ENCODE measurements at places on chromosomes 12 and 14.

- no peak for DNase-seq
These were observed 406.5 kb downstream of the ADAMTS20 start for GRCh38 chr12:43145481-43145880.

DNA sequence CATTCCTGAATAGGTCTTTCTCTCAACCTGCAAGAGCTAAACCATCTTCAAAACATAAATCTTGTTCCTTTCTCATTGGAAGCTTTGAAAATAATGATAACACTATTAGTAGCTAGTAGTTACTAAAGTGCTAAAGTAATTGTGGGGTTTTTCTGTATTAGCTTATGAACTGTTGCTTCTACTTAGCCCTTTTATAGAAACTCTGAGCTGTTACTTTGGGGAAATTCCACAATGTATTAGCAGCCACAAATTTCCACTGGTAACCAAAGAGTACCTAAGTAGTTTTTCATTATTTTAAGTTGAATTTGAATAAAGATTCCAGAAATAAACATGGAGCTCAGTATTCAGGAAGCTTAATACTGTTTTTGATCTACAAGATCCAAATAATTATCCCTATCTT is 6.4 kb upstream of the MAPK1IP1L start:
- DNase-seq = no peak

DNA sequence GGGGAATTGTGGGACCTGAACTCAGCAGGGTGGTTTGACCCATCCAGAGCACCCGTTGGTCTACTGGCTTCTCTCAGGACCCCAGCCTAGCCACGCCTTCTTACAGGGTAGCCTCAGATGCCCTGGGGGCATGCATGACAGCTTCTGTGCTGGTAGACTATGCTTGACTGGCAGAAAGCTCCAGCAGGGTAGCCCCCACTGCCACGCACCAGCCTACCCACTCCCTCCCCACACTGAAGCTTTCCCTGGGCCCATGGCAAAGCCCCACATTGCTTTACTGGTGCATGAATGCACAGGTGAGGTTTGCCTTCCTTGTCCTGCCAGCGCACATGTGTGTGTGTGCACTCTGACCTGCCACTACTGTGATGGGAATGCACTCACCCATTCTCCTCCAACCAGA is 772.2 kb downstream of the LRFN5 start:
- no peak for DNase-seq

- no peak for DNase-seq
These were observed 156.8 kb downstream of the PDZRN4 start for GRCh38 chr12:41344776-41345470.

GRCh38 chr12:117367006-117367638 is 5.7 kb upstream of the NOS1 start:
- peak; percentile 74 for DNase-seq

DNA sequence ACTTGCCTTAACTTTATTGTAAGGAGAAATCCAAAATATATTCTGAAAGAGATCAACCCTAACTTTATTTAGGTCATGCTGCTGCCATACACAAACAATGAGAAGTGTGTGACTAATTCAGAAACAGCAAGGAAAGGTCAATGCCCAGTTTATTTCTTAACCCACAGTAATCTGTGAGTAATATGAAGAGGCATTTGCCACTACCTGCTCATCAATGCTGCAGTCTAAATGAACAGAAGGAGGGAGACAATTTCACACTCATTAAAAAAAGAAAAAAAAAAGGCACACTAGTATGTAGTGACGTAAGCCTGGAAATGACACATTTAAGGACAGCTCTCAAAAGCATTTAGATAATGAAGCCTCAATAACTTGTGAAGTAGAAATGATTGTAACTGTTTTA is 90.5 kb upstream of the FOXN3 start:
- no peak for DNase-seq

GRCh38 chr12:53484686-53485575 is 14.3 kb downstream of the MAP3K12 start:
- DNase-seq = no peak

GRCh38 chr12:130970908-130971233 is 17.2 kb downstream of the ADGRD1 start:
- no peak for DNase-seq

DNA sequence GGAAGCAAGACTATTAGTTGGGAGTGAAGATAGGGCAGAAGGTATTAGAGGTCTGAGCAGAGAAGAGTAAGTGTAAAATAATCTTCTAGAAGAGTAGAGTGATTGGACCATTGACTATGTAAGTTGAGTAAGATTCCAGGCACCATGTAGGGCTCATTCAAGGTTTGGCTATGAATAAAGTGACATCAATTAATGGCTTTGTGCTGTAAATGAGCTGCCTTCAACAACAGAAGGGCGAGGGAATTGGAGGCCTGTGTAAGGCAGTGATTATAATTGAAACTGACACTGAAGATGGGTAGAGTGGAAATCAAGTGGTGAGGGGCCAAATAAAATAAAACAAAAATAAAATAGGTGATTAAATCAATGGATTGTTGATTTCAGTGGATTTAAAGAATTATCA is 26.4 kb downstream of the PTPRQ start:
- DNase-seq = no peak

- DNase-seq = peak; percentile 26
These were observed 15.9 kb upstream of the LRRK2 start for GRCh38 chr12:40208707-40209446.

GRCh38 chr12:10722502-10722904 is 620 bp downstream of the YBX3 start:
- DNase-seq = peak; percentile 83

DNA sequence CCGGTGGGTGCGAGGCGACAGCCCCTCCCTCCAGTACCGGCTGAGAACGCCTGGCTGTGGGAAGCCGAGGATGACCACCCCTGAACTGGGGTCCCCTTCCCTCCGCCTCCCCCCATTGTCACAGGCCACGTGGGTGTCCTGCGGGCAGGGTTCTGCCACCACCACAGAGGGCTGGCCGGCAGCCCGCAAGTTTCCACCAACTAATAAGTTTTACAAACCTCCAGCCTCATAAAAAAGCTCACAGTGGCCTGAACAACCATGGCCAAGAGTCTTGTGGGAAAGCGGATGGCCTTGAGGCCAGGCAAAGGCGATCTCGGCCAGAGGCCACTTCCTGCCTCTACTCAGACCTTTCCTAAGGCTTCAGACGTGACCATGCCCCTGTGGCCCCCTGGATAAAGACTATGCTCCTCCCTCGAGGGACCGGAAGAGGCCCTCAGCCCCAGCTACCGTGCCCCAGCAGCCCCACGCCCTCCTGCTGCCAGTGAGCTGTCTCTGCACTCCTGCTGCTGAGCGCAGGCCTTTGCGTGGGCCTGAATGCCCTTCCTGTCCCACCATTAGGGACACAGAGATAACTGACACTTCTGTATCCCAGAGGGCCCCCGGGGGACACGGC is 46.1 kb upstream of the DLK1 start:
- no peak for DNase-seq

DNA sequence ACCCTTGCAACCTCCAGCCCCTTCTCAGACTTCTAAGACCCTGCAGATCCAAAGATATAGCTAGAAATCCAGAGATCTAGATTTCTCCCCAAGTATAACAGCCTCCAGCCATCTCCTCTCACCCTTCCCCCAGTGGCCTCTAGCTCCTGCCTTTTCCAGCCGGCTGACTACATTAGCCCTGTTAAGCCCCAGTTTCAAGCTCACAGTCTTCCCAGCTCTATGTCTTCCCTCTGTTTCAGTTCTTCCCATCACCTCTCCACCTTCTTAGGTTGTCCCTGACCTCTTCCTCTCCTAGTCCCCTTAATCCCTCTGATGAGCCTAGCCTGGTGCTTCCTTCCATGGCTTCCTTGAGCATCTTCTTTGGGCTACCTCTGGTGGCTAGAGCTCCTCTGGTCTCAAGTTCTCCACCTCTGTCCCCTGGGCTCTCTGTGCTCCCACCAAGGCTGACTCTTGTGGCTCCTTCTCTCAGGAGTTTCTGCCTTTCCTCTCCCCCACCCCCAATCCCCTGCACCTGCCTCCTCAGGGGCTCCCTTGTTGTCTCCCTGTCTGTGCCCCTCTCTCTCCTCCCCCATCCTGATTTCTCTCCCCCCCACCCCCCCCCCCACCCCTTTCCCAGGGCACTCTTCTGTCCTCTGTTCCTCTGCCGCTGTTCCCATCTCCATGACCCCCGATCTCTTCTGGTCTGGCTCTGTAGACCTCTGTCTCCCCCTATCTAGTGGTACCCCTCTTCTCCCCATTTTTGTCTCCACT is 816 bp upstream of the GDF11 start:
- no peak for DNase-seq

DNA sequence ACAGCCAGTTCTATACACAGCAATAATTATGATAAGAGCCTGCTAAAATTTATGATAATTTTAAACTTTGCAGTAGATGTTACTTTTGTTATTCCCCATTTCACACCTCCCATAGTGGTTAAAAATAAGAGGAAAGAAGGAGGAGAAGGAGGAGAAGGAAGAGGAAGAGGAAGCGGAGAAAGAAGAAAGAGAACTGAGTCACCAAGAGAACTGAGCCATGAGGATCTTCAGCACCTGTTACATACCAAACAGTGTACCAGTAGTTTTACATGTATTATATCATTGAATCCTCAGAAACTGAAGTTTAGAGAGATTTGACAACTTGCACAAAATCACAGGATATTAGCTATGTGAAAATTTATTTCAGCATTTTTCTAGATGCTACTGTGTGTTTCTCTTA is 3.9 kb downstream of the CD163 start:
- no peak for DNase-seq

- DNase-seq = no peak
These were observed 14.9 kb downstream of the SLC38A2 start for GRCh38 chr12:46357438-46358324.

- no peak for DNase-seq
These were observed 58.3 kb downstream of the C12orf56 start for GRCh38 chr12:64332296-64332695.

DNA sequence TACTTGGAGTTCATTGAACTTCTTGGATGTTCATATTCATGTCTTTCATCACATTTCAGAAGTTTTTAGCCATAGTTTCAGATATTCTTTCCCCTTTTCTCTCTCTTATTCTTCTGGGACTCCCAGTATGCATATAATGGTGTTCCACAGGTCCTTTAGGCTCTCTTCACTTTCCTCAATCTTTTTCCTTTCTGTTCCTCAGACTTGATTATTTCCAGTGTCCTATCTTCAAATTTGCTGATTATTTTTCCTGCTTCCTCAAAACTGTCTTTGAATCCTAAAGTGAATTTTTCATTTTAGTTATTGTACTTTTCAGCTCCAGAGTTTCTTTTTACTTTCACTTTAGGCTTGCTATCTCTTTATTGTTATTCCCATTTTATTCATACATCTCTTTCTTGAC is 8.8 kb upstream of the ZFP36L1 start:
- no peak for DNase-seq

Data from right cardiac atrium (tissue), 5 donors.